COLO829 (cell line): ENCODE measurements at places on chromosomes 12 and 14.

DNA sequence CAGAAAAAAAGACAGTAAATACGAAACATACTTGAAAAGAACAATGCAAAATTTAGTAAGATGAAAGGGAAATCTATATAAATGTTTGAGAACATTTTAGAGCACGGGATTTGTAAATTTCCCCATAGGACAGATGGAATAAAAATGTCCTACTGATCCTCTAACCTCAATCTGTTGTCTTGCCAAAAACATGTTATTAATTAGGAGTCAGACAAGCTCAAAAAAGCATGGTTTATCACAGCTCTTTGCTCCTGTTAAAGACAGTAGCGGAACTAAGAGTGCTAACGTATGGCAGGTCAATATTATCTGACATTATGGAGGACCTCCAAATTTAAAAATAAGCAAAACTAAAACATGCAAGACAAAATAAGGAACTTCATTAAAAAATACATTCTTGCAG, 12.9 kb downstream of the GMFB start:
- DNase-seq: no peak

GRCh38 chr14:99026471-99026870, 245.5 kb downstream of the BCL11B start:
- no peak for DNase-seq

- DNase-seq: no peak
Measured at GRCh38 chr14:22598896-22599244, 770 bp downstream of the ABHD4 start.

- DNase-seq: no peak
Measured at GRCh38 chr14:38279572-38279971, 23.7 kb upstream of the CLEC14A start.

DNA sequence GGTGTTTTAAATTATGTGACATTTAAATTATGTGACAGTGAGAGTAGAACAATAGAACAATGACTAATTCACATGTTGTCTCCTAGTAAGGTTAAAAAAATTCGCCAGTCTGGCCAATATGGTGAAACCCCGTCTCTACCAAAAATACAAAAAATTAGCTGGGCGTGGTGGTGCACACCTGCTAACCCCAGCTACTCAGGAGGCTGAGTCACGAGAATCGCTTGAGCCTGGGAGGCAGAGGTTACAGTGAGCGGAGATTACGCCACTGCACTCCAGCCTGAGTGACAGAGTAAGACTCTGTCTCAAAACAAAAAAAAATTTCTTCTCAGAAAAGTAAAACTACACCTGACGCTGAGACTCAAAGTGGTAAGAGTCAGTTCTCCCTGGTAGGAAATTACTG, 2.7 kb downstream of the CS start:
- no peak for DNase-seq
